ENCODE measurements at places on chromosomes 13 and 19.
A peak's percentile ranks its signal among the peaks of the same experiment; 100 is the strongest.

DNA sequence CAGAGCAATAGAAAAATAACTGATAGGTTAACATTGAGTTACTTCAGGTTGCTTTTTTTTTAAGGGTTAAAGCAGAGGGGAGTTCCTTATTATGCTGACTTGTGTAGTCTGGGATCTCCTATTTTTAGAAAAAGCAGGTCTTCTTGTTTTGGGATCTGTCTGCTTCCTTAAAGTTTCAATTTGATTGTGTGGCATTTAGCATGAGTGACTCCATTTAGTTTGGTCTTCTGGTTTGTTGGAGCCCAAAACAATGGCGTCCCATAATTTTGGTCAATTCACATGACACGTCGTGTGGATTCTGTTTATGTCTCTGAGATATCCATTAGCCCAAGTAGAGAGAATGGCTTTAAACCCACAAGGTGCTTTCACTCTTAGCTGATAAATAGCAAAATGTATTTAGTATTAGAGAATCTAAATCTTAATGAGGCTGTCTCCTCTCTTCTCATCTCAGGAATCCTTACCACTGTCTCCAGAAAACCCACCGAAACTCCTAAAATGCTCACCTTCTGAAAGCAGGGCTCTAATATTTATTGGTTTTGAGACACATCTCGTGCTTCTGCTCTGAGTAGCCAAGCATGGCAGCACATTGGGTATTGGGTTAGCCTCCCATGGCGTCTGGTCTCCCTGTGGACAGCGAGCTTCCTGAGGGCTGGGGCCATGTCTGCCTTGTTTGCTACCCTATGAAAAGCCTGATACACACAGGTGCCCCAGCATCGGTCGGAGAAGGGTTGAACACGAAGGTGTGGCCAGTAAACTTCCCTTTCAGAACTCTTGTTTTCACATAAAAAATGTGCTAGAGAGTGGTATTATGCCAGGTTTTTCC is 67.2 kb upstream of the GPR183 start:
- no peak for DNase-seq

DNA sequence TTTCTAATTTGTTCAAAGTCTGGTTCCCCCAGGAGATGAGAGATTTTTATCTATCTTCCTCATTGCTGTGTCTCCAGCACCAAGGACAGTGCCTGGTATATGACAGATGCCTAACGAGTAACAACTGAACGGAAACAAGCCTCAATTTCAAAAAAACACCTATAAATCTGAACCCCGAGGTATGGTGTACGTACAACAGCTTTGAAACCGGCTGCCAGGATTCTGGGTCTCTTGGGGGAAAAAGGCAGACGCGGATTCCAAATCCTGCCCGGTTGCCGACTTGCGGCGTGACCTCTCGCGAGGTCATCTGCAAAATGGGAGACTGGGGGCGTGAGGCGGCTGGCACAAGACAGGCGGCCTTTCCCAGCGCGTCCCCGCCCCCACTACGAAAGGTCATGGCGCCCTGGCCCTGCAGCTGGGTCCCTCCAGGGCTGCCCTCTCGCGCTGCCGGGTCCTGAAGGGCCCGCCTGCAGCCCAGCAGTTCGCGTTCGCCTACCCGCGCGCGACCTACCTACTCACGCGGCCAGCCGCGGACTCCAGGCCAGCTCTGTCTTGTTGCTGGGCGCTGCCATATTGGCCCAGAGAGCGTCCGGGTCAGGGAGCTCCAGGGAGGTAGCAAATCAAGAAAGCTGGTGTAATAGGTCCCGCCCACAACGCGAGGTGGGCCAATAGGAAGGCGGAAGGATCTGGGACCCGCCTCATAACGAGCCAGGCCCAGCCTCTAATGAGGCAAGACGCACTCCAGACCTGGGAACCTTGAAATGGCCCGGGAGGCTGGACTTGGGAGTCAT is at the start of gene ECSIT:
Gene ECSIT (minus strand): TSS at position 584 of the 791 bp plus-strand sequence. CDS start 9,964 bp downstream, outside the sequence.
- peak; percentile 92 for DNase-seq

- DNase-seq: no peak
Measured at GRCh38 chr19:55461974-55462626, 658 bp upstream of the ISOC2 start.

- DNase-seq: no peak
Measured at GRCh38 chr13:43797869-43798268, 11.1 kb upstream of the ENOX1 start.

Data from naive thymus-derived CD8-positive, alpha-beta T cell (primary cell).